AG04449 (cell line): ENCODE measurements at places on chromosomes 3 and 15.

DNA sequence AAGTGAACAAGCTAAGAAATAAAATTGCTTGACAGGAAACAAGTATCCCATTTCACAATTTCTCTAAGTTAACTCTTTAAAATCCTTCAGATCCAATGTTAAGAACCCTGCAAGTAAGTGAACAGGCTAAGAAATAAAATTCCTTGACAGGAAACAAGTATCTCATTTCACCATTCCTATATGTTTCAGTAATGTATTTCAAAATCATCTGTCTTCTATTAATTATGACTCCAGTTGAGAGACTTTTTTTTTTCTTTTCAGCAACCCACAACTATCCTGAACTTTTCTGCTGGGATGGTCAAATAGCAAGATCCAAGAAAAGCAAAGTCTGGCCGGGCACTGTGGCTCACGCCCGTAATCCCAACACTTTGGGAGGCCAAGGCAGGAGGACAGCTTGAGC lies 2.4 kb upstream of the SLC12A6 start:
- DNase-seq = no peak

- DNase-seq = no peak
These were observed 12.2 kb downstream of the CAV3 start for GRCh38 chr3:8745619-8746370.

GRCh38 chr3:171142985-171143384 lies 116.5 kb upstream of the SLC2A2 start:
- DNase-seq = no peak

DNA sequence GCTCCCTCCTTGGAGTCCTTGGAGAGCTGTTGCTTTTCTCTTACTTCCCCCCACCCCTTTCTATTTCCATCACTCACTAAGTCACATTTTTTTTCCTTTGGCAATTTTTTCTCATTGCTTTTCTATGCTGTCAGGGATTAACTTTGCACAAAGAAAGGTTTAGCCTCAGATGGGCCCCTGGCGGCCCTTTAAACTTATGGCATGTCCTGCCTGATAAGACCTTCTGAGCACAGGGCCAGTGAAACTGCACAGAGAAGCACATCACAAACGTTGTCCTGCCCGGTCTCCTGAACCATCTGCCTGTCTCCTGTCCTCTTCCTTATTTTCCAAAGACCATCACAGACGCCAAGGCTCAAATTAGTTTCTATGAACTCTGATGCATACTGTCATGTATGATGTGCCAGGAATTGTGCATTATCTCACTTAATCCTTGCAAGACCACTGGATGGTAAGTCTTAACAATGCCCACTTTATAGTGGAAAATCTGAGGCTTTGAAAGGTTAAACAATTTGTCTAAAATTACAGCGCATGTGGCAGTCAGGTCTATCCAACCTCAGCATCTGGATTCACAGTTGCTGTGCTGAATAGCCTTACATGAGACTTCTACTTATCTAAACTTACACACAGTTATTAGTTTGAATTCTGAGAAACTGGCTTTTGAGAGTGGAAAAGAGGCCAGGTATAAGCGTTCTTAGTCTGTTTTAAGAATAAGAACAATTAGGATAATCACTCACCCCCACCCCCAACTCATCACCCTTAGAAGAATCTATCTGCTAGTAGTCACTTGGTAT lies 648.1 kb downstream of the NTRK3 start:
- no peak for DNase-seq

DNA sequence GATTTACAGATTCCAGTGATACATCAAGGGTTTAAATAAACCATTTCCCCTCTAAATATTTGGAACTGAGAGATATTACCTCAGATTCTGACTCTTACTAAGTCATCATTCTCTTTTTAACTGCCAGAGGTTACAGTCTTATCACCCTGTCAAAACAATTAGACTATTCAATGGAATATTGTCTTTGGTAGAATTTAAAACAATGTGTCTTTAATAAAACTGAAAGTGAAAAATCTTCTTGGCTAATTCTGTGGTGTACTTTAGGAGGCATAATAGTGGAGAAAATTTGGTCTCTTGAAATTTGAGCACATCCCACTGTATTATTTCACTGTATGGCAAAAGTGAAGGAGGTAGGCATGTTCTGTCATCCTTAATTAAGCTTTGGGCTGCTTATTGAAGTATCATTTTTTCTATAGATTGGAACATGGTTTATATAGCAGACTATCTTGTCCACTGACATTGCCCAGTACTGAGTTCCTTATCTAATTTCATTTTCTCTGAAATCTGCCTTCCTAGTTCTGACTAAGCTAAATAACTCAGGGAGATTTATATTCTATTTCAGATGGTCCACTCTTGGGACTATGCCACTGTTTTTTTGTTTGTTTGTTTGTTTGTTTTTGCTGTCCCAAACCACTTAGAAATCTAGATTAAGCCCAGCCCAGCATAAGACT lies 48.0 kb upstream of the UTS2B start:
- DNase-seq = no peak

DNA sequence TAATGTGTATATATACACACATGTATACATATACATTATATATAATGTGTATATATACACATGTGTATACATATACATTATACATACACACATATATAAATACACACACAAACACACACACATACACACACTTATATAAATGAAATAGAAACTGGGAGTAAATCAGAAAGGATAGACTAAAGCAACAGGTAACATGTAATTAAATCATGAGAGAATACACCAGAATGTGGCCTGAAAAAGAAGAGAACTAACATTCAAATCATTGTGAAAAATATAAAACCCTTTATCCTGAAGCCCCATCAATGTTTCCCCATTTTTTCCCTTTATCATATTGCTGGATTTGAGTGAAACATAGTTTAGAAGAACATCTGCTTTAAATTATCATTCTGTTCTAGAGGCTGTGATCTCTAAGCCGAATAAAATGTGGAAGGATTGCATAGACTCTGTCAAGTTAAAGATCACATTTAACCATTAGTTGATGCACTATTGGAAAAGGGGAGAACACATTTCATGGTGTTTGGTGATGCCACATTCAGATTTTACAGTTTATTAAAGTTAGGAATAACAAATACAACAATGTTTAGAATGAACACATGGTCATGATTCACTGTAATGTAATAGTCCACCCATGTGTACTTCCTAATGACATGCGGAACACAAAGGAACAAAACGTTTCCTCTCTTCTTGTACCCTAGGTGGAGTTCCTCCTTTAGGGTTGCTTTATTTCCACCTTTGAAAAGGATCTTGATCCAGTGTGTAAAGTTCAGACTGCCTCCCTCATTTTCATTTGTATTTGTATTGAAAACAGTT lies 12.5 kb upstream of the THRB start:
- DNase-seq = no peak

DNA sequence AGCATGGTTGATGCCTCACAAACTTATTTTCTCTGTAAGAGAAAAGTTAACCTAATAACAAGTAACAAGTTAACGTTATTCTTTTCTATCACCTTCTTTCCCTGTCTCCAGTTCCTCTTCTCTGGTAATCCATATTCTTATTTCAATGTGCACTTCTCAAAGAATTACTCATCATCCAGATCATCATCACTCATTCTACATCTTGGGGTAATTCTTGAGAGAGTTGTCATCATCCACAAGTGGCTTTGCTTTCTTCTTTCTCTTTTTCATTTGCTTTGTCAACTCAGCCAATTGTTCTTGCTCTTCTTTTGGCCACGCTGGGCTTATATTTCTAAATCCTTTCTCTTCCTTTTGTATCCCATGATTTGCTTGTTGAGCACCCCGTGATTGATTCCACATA lies 20.8 kb upstream of the RNF111 start:
- DNase-seq = no peak

DNA sequence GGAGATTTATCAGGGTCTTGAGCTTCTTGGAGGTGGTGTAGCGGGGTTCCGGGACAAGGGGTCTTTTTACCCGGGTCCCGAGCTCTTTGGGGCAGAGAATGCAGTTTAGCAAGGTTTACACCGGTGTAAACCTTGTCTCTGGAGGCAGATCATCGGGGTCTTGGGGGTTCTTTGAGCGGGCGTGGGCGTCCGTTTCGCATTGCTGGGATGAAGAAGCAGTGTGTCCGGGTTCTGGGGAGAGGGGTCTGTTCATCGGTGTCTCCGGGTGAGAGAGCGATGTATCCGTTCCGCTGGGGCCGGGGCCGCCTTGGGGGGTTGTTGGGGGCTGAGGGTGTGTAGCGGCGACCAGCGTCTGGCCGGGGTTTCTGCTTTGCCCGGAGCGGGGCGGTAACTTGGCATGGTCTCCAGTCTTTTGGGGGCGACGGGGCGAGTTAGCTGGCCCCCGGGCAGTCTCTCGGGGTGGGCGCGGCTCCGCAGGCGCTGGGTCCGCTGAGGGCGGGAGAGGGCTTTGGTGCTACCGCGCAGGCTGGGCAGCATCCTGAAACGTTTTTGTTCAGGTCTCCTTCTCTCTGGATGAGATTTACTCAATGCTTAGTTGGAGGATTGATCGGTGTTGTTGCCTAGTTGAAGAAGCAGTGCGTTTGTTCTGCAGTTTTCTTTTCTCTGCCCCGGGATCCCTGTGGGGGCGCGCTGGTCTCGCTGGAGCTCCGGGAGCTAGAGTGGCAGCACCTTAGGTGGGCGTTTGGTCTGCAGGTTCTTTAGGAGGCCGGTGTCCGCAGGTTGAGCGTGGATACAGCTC lies 843 bp downstream of the GLCE start:
- DNase-seq = no peak

DNA sequence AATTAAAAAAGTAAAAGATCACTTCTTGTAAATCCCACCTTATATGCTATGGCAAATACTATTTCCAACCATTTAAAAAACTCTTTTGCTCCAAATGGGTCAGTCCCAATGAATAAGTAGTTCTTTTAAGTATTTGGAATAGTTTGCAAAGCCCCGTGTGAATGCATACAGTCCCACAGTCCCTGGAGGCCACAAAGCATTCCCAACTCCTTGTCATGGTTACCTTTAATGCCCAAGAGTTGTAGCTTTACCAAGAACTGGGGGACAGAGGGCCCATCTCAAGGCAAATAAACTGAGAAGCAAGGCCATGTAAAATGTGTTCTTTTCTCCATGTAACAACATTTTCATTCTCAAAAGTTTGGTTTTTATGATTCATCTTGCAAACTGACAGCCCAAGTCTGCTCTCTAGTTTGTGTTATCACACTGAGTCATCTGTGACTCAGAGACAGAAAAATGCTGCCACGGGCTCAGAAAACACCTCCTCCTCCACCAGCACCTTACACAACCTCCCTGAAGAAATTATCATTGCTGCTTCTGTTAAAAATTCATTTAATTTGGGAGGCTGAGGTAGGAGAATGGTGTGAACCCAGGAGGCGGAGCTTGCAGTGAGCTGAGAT lies 336.2 kb downstream of the ERC2 start:
- DNase-seq = peak; percentile 79

GRCh38 chr15:81948751-81949150 lies 97.1 kb downstream of the MEX3B start:
- DNase-seq = no peak

GRCh38 chr3:169285057-169286033 lies 378.2 kb downstream of the MECOM start:
- no peak for DNase-seq

DNA sequence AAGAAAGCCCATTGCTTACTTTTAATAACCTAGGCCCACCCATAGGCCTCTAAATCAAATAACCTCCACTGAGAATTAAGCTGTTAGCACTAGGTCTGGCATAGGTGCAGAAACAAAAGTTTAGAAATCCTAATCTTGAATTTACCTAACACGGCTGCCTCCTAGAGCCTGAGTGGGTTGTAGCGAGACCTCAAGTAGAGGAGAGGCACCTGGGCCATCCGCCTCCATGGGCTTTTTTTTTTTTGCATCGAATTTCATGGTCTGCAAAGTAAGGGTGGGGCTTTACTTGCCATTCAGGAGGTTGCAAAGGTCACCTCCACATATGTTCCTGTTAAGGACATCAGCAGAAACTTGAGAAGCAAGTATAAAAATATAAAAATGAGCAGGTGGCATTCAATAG lies 6.6 kb upstream of the TPM1 start:
- DNase-seq = no peak

DNA sequence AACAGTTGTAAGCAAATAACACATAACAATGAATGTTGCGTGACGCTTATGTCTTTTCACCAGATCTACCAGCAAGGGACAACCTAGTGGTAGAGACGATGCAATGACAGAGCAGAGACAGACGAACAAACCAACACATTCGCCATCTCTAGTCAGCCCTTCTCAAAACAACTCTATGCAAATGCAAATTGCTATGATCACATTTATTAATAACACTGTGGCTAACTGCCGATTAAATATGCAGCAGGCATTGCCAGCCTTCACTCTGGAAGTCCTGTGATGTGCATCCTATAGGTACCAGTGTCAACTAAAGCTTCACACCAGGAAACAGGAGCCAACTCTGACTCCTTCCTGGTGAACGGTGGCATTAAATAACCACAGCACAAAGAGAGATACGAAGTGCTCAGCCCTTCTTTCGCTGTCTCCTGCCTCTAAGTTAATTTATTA lies 94.2 kb downstream of the FOXP1 start:
- no peak for DNase-seq

DNA sequence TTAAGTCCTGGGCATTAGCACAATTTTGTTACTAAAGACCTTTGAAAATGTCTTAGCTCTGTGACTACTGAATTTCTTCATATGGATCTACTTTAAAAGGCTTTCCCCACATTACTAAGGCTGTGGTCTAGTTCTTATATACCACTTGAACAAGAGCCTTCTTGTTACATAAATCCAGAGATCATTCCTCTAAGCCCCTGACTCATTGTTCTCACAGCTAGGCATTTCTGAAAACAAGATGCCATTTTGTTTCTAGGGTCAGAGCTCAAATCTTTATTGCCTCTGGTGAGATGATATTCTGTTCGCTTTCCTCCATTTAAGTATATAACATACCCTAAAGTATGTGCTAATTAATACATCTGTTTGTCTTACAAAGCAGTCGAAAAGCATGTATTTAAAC lies 29.8 kb upstream of the LPP start:
- DNase-seq = peak; percentile 51

DNA sequence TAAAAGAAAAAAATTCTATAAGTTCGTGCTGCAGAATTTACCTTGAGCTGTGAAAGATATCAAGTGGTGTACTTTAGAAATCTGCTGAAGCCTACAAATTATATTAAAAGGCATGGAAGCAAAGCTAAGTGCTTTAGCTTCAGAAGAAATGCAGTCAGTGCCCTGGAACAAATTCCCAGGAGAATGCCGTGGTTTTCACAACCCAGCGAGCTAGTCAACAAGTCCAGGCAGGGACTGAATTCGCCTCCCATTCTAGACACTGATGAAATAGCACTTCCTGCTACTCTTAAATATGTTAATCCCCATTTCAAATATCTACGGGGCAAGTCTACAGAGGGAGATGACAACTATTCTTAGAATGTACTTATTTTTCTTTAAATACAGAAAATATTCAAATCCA lies 326.4 kb upstream of the IGF1R start:
- DNase-seq = no peak

- DNase-seq = no peak
These were observed 193.1 kb upstream of the LPP start for GRCh38 chr3:187960820-187961219.
